ENCODE measurements at places on chromosomes 13 and 19.

- DNase-seq: no peak
Observed at GRCh38 chr13:81142306-81142999, 801.5 kb upstream of the SPRY2 start.

- no peak for DNase-seq
Observed at GRCh38 chr19:1236576-1236975, 1.2 kb downstream of the CBARP start.

DNA sequence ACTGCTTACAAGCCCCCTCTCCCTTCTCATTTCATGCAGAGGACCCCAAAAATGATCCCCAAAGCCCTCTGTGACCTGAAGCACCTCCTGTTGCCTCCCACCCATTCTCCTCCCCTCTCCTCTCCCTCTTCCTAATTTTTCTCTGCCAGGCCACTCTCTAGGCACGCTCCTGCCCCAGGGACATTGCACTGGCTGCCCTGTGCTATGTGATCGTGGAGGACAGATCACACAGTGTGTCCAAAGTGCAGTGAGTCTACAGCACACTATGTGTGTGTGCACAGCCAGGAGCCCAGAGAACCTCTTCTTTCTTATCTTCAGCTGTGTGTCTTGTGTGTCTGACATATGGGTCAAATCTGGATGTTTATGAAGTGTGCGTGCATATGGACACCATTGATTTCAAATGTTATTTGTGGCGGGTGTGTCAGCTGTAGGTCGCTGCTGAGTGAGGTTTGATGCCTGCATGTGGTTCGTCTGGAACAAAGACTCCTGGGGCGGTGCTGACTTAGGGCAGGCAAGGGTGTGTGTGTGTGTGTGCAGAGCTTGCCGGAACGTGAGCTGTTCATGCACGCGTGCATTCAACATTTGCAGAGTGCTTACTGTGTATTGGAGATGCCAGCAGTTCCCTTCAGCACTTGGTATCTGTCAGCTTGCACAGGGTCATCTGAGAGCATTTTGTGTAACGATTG, 2.1 kb upstream of the KLHL26 start:
- no peak for DNase-seq

DNA sequence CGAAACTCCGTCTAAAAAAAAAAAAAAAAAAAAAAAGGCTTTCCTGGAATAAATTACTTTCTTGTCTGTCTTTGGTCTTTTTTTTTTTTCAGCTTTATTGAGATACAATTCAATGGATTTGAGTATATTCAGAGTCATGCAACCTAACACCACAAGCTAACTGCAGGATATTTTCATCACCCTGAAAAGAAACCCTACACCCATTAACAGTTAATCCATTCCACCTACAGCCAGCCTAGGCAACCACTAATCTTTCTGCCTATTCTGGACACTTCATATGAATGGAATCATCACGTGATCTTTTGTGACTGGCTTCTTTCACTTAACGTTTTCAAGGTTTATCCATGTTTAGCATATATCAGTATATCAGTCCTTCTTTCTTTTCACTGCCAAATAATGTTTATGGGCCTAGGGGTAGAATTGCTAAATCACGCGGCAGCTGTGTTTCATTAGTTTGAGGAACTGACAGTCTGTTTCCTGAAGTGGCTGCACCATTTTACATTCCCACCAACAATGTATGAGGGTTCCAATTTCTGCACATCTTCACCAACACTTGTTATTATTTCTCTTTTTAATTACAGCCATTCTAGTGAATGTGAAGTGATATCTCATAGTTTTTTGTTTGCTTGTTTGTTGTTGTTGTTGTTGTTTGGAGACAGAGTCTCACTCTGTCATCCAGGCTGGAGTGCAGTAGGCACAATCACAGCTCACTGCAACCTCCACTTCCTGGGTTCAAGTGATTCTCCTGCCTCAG, 19.9 kb downstream of the LRFN3 start:
- DNase-seq: no peak

DNA sequence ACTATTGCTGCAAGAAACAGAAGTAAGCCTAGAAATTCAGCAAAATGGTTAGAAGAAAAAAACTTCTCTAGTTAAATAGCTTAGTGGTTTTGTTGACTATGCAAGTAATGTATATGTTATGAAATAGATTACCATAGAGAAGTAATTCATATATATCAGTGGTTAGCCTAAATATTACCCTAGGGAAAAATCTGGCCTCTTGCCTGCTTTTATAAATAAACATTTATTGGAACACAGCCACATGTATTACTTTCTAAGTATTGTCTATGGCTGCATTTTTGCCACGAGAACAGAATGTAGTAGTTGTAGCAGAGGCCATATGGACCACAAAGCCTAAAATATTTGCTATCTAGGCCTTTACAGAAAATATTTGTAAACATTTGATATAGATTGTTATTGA, 1471.7 kb upstream of the PRR20A start:
- no peak for DNase-seq

DNA sequence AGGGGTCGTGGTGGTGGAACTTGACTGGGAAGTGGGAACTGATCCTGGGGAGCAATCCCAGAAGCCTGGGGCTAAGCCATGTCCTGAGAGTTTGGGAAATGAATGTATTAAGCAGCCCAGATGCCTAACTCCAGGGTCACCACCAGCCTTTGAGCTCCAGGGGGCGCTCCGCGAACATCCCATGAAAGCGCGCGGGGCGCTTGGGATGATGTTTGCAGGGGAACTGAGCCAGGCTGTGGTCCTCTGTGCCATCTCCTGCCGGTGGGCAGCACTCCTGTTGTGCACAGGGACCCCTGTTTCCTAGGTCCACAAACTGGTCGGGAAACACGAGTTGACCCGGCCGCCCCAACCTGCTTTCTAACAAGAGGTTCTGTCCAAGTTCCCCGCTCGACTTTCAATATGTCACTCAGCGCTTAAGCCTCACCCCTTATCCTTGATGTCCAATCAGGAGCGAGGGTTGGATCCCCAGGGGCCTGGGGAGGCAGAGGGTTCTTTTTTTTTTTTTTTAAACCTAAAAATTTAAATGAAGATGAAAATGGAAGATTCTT, 14.4 kb downstream of the LEUTX start:
- peak; percentile 29 for DNase-seq

DNA sequence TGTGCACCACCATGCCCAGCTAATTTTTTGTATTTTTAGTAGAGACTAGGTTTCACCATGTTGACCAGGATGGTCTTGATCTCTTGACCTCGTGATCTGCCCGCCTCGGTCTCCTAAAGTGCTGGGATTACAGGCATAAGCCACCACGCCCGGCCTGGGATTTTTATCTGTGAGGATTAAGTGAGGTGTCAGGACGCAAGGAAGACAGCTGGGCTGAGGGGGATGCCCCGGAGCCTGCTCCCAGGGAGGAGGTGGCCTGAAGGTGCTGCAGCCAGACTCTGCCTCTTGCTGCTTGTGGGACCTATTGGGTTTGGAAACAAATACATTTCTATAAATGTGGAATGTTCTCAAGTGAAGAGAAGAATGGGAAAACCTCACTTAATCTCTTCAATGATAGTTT, 131.6 kb downstream of the OLFM4 start:
- no peak for DNase-seq

DNA sequence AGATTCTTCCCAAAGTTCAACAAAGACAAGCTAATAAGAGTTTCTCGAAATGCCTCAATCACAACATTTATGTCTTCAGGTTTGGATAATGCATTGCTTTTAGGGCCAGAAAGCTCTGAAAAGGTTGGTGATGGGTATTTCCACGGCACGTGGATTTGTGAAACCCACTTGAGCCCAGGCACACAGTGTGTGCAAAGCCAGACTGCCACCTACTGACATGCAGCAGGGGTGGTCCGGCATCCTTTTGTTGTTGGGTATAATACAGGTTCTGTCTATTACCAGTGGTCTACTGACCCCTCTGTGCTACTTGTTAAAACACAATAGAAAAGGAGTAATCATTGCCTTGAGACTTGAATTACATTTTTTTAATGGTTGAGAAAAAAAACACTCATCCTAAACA, 225.6 kb downstream of the RAP2A start:
- DNase-seq: no peak

DNA sequence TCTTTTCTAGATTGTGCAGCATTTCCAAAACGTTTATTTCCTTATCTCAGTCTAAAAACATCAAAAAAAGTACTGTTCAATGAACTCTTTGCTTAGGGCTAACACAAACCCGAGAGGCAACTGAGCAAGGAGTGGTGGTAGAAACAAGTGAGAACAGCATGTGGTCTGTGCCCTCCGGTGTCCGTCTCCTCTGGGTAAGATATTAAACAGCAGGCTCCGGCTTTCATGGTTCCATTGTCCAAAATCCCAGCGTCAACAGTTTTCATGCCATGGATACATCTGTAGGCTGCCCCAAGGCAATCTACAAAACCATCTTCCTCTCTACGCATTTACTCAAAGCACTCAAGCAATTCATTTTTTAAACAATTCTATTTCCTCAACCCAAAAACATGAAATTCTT, 22.8 kb downstream of the DCLK1 start:
- no peak for DNase-seq

DNA sequence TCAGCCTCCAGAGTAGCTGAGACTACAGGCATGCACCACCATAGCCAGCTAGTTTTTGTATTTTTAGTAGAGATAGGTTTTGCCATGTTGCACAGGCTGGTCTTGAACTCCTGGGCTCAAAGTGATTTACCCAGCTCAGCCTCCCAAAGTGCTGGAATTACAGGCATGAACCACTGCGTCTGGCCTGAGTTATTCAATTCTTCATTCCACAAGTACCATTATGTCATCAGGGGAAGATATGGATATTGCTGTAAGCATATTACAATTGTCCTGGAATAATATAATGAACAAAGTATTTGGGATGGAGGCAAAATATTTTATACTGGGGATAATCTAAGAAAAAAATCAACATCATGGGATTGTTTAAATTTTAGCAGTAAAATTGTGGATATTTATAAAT, 646.0 kb upstream of the SLITRK6 start:
- no peak for DNase-seq

DNA sequence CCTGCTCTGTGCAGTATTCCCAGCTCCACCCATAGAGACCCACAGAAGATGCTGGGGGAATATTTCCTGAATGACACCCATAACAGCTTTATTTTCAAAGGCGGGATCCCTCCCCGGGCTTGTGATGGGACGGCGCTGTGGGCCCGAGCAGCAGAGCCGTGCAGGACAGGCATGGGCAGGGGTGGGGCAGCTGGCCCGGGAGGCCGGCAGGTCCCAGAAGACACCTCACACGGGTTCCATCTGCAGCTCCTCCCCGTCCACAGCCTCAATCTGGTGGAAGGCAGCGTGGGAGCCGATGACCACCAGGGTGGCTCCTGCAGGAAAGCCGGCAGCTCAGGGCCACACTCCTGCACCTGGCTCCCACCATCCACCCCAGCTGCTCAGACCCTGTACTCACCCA, 2.5 kb downstream of the RABAC1 start:
- no peak for DNase-seq

GRCh38 chr19:39408392-39409207, 2.0 kb downstream of the ZFP36 start:
- DNase-seq: no peak

DNA sequence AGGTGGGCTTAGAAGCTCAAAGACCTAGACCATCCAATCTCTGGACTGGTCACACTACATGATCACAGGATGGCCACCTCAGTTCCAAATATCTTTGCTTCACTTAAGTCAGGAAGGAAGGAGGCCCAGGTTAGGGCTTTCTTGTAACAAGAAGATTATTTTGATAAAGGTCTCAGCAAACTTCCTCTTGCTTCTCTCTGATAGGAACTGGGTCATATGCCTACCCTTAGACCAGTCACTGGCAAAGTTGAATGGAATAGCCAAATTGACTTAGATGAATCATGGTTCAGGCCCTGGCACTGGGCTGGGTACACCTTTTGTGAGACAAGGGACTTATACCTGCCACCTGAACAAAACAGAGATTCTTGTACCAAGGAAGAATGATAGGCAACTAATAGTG, 11.0 kb downstream of the FRY start:
- DNase-seq: no peak

- no peak for DNase-seq
Observed at GRCh38 chr19:16676101-16676798, 15.3 kb downstream of the TMEM38A start.

DNA sequence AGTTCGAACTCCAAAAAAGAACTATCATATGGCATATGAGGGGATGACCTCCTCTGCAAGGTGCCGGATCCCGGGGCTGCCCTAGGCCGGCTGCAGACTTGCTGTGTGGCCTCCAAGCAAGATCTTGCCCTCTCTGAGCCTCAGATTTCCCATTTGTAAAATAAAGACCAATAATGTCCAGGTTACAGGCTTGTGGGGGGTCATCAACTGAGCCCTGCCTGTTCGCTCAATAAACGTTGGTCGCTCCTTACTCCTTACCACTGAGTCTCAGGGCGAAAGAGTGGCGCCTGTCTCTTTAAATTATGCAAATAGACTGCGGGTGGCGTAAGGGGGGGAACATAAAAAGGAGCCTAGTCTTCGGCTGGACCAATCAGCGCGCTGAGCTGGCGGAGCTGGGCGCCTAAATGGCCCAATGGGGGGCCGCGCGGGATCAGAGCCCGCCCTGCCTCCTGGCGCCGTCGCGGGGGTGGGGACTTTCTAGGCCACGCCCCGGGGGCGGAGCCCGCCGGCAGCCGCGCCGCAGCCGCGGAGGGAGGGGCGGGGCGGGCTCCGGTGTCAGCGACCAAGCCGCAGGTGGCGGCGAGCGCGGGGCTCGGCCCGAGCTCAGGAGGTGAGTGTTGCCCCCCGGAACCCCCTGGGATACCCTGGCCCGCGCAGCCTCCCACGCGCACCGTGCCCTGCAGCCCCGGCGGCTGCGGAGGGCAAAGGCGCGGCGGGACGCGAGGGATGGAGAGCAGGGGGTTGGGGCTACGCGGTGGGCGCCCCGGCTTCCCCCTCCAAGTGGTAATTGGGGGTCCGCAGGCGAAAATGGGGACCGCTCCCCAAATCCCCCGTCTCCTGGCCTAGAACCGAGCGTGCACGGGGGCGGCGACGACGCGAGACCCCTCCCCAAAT, 3.8 kb upstream of the FCHO1 start:
- DNase-seq: peak; percentile 92

- DNase-seq: no peak
Observed at GRCh38 chr13:45817833-45818232, 33.7 kb downstream of the SIAH3 start.

GRCh38 chr19:45059258-45059965, 16.9 kb downstream of the ZNF296 start:
- DNase-seq: peak; percentile 43

GRCh38 chr19:1672038-1672768, 19.8 kb upstream of the TCF3 start:
- DNase-seq: peak; percentile 24

- no peak for DNase-seq
Observed at GRCh38 chr19:51794885-51795490, at the start of gene FPR3. Gene FPR3, plus strand, starts transcription at chr19:51795157. Its CDS starts 28,592 bp downstream, at chr19:51823749.

GRCh38 chr19:13163609-13164342, 13.6 kb downstream of the IER2 start:
- peak; percentile 84 for DNase-seq

DNA sequence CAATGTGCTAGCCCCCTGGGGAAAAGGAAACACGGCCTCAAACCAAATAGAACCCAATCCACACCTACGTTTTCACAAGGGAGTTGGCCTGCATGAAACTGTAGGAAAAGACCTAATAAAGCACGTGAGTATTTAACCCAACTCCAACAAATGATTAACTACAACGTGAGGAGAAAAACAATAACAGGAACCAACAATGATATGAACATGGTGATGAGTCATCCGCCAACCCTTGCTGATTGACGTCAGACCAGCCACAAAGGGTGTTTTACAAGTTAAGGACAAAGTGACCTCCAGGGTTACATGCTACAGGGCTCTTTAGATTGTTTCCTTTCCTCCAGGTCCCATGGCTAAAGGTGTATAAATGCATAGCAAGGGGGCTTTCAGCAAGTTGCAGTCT, 460.5 kb downstream of the COG6 start:
- peak; percentile 37 for DNase-seq
